ENCODE measurements at places on chromosomes 1 and 21.

DNA sequence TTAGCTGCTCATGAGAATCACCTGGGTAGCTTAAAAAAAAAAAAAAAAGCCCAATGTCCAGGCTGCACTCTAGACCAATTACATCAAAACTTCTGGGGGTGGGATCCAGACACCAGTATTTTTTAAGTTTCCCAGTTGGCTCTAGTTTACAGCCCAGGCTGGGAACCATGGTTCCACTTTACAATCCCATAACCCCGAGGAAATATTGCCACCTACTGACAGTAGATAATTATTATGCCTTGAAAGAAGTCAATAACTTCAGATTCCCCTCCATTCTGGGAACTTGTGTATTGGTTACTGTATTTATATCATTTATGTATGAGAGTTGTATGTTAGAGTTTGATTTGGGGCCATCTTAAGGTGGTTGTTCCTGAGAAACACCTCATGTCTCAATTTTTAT, 100.2 kb downstream of the SPATA46 start:
- DNase-seq = peak; percentile 23

DNA sequence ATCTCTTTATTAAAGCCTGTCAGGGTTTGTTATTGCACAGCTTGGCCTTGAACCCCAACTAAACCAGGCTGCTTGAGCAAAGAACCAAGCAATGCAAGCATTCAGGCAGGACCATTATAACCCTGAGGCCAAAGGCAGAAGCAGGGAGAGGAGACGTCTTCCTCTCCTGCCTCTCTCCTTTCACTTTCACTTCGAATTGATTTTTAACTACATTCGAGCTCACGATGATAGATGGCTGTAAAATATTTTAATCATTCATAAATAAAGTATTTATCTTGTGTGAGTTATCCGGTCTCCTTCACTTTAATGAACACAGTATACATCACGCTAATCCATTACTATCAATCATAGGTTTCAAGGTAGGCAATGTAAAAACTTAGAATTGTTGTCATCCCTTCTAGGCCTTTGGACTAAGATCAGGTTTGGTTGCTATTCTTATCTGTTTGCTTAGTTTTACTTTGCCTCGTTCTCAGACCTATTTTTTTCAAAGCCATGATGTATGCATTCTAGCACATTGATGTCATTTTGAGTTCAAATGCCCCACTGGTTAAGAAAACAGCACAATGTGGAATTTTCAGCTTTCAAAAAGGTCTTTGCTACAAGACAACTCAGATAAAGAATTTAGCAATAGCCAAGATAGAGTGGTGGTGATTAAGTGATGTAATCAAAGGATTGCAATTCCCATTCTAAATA, 480.2 kb upstream of the RUNX1 start:
- peak; percentile 43 for DNase-seq

DNA sequence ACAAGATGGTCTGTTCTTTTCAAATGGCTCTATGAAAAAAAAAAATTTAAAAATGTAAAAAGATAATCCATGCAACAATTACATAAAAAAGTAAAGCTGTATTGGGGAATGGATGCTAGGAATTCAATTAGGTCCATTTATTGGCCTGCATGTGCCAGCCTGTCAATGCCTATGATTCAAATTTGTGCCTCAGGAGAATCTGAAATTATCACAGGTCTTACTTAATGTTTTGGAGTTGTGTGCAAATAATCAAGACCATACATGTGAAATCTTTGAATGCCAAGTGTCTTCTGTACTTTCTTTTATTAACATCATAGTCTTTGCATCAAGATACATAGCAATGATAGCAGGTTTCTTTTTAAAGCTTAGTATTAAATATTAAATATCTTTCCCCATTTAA, 13.5 kb upstream of the KLHL12 start:
- no peak for DNase-seq

DNA sequence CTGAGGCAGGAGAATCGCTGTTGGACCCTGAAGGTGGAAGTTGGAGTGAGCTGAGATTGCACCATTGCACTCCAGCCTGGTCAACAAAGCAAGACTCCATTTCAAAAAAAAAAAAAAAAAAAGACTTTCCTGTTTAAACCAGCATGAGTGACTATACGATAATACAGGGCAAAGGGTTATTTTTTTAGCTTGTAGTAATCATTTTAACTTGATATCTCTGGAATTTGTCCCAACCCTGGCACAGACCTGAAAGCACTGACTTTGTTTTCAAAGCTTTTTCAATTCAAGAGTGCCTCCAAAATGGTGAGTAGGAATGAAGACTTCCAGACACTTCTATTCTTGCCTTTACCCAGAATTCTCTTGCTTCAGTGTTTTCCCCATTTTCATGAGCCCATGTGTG, 4.4 kb upstream of the TMCO2 start:
- DNase-seq = no peak

- no peak for DNase-seq
Measured at GRCh38 chr1:87436534-87436933, 107.9 kb downstream of the LMO4 start.

DNA sequence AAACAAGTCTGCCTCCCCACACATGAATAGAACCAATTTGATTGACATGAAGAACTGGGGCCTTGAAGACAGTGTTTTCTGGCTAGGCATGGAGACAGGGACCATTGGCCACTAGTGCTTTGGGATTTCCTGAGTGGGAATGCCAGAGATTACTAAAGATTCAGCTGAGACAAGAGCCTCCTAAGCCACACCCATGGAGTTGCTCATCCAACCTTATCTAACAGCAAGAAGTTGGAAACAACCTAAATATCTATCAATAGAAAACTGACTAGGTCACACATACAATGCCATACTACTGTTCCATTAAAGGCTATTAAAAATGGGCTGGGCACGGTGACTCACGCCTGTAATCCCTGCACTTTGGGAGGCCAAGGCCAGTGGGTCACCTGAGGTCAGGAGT, 184.1 kb downstream of the ZBTB18 start:
- no peak for DNase-seq
